Hematopoietic multipotent progenitor cell treated with erythropoietin and hydrocortisone succinate and interleukin-3 and kit ligand, for 8 days (in vitro differentiated cells): ENCODE measurements at places on chromosomes 13 and 19.
A peak's percentile ranks its signal among the peaks of the same experiment; 100 is the strongest.

DNA sequence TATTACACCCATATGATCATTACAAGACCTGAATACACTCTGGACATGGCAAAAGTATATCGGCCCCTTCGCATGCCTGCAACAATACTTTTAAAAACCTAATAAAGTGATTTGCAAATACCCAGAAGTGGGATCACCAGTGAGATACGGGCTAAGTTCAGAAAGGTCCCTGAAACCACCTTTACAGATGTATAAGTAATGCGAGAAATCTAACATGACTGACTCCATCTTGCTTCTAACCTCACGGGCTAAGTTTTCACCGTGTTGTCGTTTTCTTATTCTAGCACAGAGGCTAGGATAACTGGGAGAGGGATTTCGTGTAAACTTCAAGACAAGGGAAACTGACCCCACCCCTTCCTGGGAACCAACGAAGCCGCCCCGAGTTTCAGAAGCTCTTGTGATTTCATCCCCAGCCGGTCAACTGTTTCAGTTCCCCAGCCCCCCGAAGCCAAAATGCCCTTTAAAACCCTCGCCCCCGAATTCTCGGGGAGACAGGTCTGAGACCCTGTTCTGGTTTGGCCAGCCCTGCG lies 703 bp downstream of the NEK3 start:
- DNase-seq = peak; percentile 21

DNA sequence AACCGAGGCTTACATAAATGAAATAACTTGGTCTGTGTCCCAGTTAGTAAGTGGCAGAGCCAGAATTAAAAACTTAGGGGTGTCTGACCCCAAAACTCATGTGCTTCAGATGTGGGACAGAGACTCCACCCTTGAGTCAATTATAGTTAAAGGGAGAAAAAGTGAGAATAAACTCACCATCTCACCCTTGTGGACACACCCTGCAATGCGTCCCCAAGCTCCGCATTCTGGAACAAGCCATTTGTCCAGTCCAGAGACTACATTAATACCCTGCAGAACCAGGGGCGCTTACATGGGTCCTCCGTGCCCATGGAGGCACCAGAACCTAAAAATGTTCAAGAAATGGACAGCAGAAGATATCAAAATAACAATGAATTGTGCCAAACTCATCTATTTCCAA lies 207.0 kb upstream of the ZNF507 start:
- DNase-seq = no peak

- no peak for DNase-seq
Observed at GRCh38 chr13:33518452-33518851, 232.9 kb upstream of the STARD13 start.

DNA sequence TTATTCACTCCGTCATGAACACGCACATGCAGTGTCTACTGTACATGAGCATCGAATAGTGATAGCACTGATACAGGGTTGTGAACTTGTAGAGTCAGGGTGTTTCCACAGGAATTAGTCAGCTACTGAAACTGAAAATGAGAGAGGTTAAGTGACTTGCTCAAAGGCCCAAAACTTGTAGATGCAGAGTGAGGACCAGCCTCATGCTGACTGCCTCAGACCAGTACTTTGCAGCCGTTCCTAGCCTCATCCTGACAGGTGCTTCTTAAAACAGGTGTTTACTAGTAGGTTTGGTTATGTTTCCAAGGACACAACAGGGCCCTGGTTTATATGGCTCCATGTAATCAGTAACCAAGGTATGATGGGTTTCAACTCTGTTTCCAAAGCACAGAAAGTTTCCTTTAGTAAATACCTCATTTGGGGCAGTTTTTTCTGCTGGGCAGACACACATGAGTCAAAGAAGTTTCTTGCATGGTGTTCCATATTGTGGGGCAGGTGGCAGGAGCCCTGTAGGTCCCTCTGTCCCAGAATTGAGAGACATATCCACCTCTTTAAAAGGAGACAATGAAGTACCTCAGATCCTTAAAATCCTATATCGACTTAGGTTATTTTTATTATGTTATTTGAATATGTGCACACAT lies 16.0 kb downstream of the FGF9 start:
- DNase-seq = no peak

DNA sequence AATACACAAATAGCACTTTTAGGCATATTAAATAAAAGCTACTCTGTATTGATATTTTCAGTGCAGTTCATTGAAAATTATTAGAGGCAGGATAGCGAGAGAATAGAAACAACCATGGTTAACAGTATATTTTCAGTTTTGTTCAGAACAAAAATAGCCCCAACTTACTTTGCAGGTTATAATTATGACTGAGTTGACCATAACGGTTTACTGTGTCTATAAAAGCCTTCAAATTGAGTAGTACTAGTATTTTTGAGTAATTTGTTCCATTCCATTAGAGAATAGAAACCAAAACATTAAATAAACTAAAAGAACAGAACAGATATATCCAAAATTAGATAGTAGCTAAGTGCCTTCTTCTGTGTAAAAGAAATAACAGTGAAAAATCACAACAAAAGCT lies 1108.4 kb upstream of the PCDH20 start:
- DNase-seq = no peak

DNA sequence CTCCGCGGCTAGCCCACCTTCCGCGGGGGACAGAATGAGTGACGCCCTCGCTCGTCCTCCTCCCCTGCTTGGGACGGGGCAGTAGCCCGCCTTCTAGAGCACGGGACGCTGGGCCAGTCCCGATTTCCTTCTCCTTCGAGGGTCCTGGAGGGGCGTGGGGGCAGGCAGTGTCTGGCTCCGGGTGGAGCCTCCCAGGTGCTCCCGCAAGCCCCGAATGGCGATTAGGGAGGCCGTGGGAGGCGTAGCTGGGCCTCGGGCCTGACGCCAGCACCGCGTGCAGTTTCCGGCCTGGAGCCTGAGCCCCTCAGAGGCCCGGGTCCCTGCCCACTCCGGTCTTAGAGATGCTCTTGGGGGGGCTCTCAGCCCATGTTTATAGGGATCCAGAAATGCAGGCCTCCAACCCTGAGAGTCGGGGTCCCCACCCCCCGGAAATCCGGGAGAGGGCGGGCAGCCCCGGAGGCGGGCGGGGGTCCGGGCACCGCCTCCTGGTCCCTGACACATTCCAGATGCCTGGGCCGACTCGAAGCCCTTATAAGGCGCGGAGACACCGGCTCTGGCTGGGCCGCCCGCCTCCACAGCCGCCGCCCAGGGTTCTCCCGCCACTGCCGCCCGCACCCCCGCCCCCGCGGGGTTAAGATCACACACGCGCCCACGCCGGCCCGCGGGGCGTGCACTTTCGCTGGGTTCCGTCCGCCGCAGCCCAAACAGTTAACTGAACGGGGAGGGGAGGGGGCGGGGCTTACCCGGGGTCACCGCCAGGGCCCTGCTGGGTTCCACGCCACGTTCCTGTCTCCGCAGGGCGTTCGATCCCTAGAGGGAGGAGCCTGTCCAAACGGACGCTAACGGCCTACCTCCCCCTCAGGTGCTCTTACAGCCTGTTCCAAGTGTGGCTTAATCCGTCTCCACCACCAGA lies 1.5 kb downstream of the MYADM start:
- peak; percentile 82 for DNase-seq

GRCh38 chr13:42333613-42334328 lies 61.8 kb downstream of the AKAP11 start:
- DNase-seq = peak; percentile 16

DNA sequence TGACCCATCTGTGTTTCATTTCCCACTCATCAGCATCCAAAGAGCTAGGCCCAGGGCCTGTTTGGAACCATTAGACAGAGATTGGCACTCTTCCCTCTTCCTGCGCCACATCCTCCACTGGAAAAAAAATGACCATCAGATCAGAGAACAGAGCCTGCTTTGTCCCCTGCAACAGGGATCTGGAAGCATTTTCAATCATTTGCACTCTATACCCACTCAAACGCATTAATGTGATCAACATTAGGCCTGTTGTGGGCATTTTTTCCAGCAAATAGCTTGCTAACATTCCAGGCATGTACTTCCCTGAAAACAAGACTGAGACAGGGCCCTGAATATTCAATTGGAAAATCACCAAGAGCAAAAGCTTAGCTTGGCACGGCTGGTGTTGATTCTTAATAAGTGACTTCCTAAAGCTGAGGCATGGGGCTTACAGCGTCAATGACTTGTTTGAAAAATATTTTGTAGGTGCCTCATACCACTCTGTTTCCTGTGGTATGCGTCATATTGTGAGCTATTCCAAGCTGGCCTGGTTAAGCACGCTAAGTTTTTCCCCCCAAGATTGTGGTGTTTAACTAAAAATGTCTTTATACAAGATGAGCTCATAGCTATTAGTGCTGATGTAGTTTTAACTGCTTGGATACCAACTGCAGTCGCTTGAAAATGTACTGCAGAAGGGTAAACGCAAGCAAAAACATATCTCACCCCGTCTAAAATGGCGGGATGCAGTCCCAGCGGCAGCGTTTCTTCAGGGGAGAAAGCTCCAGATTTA lies 404.4 kb downstream of the SPRY2 start:
- no peak for DNase-seq

DNA sequence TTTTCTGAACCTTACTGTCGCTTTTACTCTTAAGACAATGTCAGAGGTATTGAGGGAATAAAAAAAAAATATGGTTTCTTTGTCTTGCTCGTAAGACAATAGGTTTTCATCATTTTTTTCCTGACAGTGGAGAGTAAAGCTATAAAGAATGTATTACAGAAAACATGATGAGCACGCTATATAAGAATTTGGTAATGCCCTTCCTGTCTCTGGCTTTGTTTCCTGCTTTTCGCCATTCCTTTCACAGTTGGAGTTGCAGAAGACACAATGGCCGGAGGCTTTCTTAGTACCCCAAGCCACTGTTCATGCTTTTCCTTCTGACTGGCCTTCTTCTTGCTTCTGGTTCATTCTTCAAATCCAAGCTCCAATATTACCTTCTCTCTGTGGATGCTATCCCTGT lies 101.0 kb upstream of the DACH1 start:
- no peak for DNase-seq

DNA sequence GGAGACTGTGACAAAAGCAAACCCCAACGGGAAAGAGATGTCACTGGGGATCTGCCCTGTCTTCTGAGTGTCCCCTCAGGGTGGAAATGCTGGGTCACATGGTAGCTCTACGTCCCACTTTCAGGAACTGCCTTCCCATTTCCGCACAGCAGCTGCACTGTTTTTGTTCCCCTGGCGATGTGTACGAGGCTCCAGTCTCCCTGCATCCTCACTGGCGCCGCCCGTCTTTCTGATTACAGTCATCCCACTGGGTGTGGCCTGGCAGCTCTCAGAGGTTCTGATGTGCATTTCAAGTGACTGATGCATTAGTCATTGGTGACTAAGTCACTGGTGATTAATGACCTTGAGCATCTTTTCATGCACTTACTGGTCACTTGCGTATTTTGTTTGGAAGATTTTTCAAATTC lies 21.2 kb downstream of the PCID2 start:
- DNase-seq = peak; percentile 87
